ENCODE measurements at places on chromosomes 12 and 14. TPM values are rescaled to one million over a fixed set of nuclear protein-coding genes. Genes with fewer than 3 reads are reported as not detected.

Gene CEBPE
- 0.23 TPM for polyA plus RNA-seq

Gene RNASE8
- not detected for polyA plus RNA-seq

Gene NFE2
- polyA plus RNA-seq: 1.9 TPM

Gene GDF3
- 0.89 TPM for polyA plus RNA-seq

Gene G2E3
- 31.4 TPM for polyA plus RNA-seq

Gene ISM2
- 3.2 TPM for polyA plus RNA-seq

Gene PAPLN
- 32.8 TPM for polyA plus RNA-seq

Gene AICDA
- 0.27 TPM for polyA plus RNA-seq

Gene DAO
- 0.76 TPM for polyA plus RNA-seq

Gene PCBP2
- polyA plus RNA-seq: 1,102 TPM

Gene ASPG
- 11.1 TPM for polyA plus RNA-seq

Gene MLXIP
- polyA plus RNA-seq: 33.3 TPM

Gene SMIM41
- 0.34 TPM for polyA plus RNA-seq

Gene NPAS3
- 8.1 TPM for polyA plus RNA-seq

Gene OR4K5
- not detected for polyA plus RNA-seq

Gene KRT6C
- polyA plus RNA-seq: not detected

Gene GRIP1
- 20.0 TPM for polyA plus RNA-seq

Gene HOXC10
- polyA plus RNA-seq: 76.2 TPM

Gene CMA1
- polyA plus RNA-seq: 0.50 TPM

Gene COX8C
- 1.2 TPM for polyA plus RNA-seq

Gene PROX2
- polyA plus RNA-seq: 0.52 TPM

Gene PLEKHD1
- polyA plus RNA-seq: 3.4 TPM

Gene MYL2
- polyA plus RNA-seq: not detected

Gene E2F7
- polyA plus RNA-seq: 8.0 TPM

Gene FAM181A
- polyA plus RNA-seq: not detected

Gene TEDC1
- polyA plus RNA-seq: 13.5 TPM

Gene ETFBKMT
- 5.1 TPM for polyA plus RNA-seq

Gene TMCC3
- polyA plus RNA-seq: 16.7 TPM

Gene PPP4R4
- 0.12 TPM for polyA plus RNA-seq

Gene GPR84
- 0.26 TPM for polyA plus RNA-seq

Gene P2RX2
- polyA plus RNA-seq: 1.6 TPM

Gene FGF23
- 0.05 TPM for polyA plus RNA-seq

Gene NGB
- polyA plus RNA-seq: not detected

Gene MNAT1
- polyA plus RNA-seq: 48.0 TPM

Gene TGM1
- 2.1 TPM for polyA plus RNA-seq

Gene MEG3
- polyA plus RNA-seq: 218 TPM

Gene LRRC10
- polyA plus RNA-seq: not detected

Gene LGR5
- 17.2 TPM for polyA plus RNA-seq

Gene RBM23
- polyA plus RNA-seq: 124 TPM

Gene MANSC4
- 0.26 TPM for polyA plus RNA-seq

Gene CAPZA3
- polyA plus RNA-seq: not detected

Gene KRT78
- polyA plus RNA-seq: not detected

Gene GLIPR1
- polyA plus RNA-seq: 16.4 TPM

Gene RHOJ
- polyA plus RNA-seq: 19.5 TPM

Gene NUAK1
- 10.0 TPM for polyA plus RNA-seq

Gene PPFIA2
- 6.5 TPM for polyA plus RNA-seq

All from left renal pelvis (tissue), 4 donors.